ENCODE measurements at places on chromosomes 12 and 14.

- DNase-seq = no peak
Observed at GRCh38 chr14:61279082-61279481, 2.1 kb downstream of the TMEM30B start.

DNA sequence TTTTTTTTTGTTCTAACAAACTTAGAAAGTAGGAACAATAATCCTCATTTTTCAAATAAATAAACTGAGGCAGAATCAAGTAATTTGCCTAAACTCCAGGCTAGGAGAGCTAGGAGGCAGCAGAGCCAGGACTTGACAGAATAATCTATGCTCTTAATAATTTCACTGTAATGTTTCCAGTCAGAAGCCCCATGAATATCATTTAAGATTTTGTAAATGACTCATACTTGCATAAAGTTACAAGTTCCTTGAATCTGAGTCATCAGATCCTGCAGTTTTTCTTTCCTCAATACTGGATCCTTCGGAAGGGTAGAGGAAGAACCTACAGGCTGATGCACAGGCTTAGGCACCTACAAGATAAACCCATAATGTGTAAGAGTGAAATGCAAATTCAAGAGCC is 29.0 kb downstream of the CAPRIN2 start:
- no peak for DNase-seq

DNA sequence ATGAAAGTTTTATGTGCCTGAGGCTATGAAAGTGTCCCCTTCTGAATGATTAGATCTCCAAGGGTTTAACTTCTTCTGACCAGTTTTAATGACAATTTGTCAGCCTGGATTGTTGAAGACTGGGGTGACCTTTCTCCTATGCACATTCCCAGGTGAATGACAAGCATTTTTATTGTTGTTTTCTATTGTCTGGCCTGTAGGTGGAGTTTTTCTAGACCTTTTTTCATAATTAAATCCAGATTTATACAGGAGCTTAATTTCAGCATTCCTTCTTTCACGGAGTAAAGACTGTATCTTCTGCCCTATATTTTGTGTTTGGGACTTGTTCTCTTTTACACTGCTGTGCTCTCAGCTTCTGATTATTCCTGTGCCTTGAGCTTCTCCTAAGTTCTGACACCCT is 125.0 kb upstream of the FAR2 start:
- no peak for DNase-seq

DNA sequence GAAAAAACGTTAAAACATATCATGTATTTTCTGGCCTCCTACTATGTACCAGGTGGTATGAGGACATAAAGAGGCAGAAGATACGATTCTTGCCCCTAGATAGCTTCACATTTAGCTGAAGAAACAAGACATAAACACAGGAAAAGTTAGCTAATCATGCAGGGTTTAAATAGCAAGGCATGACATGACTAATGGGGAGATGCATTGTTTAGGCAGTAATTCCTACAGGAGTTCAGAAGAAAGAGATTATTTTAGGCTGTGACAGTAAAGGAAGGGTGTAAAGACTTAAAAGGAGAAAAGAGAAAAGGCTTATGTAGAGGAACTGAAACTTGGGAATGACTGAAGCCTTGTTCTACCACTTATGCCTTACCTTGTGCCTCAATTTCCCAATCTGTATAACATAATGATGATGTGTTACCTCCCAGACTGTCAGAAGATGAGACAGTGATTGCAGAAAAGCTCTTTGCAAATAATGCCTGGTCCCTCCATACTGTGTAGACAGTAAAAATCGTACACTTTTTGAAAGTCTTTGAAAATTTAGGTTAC is 44.4 kb downstream of the PRKCH start:
- DNase-seq = no peak

DNA sequence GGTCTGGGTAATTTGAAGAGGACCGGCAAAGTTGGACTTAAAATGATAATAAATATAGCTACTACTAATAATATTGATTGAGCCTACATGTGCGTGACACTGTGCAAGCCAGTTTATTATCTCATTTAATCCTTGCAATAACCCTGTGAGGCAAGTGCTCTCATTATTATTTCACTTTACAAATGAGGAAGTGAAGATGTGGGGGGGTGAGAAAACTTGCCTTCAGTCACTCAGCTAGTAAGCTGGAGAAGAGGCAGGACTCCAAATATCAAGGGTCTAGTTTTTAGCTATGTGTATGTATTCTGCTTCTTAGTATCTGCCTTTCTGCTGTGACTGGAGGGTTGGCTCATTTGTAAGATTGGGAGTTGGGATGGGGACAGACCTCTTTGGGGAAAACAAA is 39.2 kb downstream of the NPAS3 start:
- no peak for DNase-seq

All from stimulated activated CD8-positive, alpha-beta memory T cell treated with anti-CD3 and anti-CD28 coated beads, Interleukin-7, amount 100 ng/mL, for 1 hour (primary cell).